Hematopoietic multipotent progenitor cell treated with erythropoietin and hydrocortisone succinate and interleukin-3 and kit ligand, for 15 days (in vitro differentiated cells): ENCODE measurements at places on chromosomes 7 and 10.

DNA sequence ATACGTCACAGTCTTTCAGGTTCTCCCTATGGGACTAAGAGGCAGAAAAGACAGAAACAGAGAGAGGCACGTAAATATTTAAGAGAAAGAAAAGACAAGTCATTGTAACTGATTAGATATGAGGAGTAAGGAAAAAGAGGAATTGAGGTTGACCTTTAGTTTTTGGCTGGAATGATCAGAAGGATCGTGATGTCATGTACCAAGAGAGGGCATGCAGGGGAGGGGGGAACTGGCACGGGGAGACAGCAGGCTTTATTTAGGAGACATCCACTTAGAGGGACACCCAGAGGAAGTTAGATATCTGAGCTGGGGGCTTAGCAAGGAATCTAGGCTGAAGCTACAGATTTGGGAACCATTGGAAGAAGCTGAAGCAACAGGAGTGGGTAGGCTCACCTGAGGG, 9.2 kb upstream of the LRRC20 start:
- DNase-seq: no peak

DNA sequence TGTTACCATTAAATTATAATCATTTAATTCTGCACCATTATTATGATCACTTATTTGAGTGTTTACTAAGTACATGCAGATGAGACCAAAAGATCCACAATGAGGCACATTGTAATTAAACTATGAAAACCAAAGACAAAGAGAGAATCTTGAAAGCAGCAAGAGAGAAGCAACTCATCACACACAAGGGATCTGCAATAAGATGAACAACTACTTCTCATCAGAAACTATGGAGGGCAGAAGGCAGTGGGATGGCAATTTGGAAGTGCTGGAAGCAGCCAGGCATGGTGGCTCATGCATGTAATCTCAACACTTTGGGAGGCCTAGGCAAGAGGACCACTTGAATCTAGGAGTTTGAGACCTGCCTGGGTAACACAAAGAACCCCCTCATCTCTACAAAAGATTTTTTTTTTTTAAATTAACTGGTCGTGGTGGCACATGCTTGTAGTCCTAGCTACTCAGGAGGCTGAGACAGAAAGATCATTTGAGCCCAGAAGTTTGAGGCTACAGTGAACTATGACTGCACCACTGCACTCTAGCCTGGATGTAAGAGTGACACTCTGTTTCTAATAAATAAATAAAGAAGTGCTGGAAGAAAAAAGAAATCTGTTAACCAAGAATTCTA, 47.7 kb downstream of the CDK6 start:
- DNase-seq: no peak

- no peak for DNase-seq
Observed at GRCh38 chr10:32035038-32035437, 21.2 kb downstream of the KIF5B start.

- DNase-seq: no peak
Observed at GRCh38 chr7:9981742-9982349, 991.8 kb upstream of the PHF14 start.

- DNase-seq: no peak
Observed at GRCh38 chr7:108413337-108413736, 42.9 kb downstream of the NRCAM start.

DNA sequence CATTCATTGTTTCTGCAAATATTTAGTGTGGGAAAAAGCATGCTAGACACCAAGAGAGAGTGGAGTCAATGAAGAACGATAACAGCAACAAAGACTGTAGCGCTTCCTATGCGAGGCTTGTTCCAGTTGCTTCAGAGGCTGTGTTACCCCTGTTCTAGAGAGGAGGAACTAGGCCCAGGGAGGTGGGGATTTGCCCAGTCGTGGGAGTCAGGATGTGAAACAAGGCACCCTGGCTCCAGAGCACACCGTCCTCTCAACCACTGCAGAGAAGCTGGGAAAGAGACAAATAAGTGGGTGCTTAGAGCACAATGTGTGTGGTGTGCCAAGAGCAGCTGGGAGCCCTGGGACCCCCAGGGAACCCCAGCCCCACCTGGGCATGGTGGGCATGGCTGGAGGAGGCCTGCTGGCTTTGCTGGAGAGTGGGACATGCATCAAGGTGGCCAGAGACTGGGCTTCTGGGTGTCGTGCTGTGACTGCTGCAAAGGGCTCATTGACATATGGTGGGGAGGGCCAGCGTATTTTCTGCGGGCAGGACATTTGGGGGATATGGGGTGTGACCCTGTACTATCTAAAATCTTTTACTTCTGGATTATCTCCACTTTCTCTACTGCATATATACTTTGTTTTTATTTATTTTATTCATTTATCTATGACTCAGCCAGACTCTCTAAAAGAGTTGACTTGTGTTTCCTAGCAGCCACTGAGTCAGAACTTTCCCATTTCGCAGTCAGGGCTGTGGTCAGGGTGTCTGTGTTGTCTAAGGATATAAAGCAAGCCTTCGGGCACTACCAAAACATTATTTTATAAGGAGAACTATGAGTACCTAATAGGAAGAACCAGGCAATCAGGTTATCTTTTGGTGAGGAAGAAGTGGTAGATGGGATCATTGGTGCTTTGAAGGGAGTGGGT, 95.4 kb downstream of the TCF7L2 start:
- no peak for DNase-seq

- DNase-seq: no peak
Observed at GRCh38 chr10:126135941-126136595, 239.7 kb downstream of the FANK1 start.

DNA sequence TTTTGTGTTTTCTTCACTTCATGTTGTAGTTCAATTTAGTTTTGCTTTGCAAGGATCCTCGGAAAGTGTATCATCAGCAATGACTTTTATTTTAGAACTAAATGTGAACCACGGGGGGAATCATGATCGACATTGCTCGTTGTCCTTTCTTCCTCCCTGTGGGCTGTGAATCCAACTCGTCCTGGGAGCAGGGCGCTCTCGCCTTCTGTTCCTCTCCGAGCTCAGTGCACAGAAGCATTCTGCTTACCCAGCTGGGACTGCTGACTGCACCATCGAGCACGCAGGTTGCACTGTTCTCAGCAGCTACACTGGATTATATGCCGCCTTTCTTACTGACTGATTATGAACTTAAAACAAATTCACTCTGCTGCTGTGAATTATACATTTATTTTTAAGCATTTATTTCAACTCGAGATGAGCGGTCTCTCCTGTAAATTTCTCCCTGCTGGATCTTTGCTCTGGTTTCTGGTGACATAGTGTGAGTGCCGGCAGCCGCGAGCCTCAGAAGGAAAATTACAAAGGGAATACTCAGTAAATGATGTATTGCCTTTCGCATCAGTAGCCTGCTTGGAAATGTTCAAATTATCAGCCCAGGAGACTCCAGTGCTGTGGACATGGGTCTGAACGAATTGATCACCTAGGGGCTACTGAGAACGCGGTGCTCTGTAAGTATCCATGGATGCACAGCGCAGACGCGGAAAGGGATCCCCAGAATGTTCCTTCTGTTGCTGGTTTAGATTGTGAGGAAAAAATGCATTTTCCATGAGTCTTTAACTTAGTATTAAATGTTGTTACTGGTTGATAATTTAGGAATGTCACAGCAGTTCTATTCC, 92.6 kb downstream of the PTPRE start:
- DNase-seq: no peak

GRCh38 chr10:60399328-60399727, 9.7 kb upstream of the ANK3 start:
- no peak for DNase-seq

GRCh38 chr7:117172283-117172682, 150.6 kb downstream of the WNT2 start:
- DNase-seq: no peak

- no peak for DNase-seq
Observed at GRCh38 chr7:23864973-23865372, 155.0 kb downstream of the STK31 start.

- DNase-seq: no peak
Observed at GRCh38 chr10:118501171-118501570, 94.3 kb downstream of the PRLHR start.

DNA sequence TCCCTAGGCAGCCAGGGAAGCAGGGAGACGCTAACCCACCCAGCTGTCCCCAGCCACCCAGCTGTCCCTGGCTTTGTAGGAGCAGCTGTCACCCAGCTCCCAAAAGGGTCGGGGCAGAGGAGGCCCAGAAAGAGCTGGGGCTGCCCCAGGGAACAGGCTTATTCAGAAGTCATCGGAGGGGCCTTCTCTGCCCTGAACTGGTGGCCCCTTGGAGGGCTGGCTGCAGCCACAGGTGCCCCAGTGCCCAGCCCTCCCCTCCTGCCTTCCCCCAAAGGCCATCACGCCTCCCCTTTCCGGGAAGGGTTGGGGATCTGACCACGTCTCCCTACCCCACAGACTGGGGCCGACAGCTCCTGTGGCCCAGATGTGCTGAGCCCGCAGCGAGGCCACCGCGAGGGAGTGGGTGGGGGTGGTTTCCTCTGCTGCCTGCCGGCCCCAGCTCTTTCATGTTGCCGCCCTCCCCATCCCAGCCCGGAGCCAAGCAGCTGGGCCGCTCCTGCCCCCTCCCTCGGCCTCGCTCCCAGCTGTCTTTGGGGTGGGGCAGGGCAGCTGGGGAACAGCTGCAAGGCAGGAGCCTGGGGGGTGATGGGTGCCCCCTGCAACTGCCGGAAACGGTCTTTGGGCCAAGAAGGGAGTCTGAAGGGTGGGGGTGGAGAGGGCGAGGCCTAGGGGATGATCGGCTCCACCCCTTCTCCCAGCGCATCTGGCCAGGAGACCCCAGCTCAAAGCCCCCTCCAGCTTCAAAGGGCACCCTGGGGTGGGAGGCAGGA, 16.8 kb downstream of the TRIM8 start:
- DNase-seq: no peak

DNA sequence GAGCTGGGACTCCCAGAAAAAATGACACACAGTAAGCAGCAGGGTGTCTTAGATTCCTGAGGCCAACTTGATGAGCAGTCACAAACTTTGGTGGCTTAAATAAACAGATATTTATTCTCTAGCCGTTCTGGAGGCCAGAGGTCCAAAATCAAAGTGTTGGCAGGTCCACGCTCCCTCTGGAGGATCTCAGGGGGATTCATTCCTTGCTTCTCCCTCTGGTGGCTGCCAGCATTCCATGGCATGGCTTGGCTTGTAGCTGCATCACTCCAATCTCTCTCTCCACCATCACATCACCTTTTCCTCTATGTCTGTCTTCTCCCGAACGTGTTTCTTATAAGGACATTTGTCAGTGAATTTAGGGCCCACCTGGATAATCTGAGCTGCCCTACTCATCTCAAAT, 98.4 kb downstream of the OSBPL3 start:
- DNase-seq: no peak

- DNase-seq: no peak
Observed at GRCh38 chr7:108189733-108190388, 59.7 kb upstream of the LAMB4 start.

- DNase-seq: no peak
Observed at GRCh38 chr7:66236713-66237303, 31.7 kb downstream of the TPST1 start.

- no peak for DNase-seq
Observed at GRCh38 chr7:123747620-123748141, 1.1 kb downstream of the WASL start.

GRCh38 chr10:11330383-11331045, 280.9 kb downstream of the USP6NL start:
- DNase-seq: no peak

DNA sequence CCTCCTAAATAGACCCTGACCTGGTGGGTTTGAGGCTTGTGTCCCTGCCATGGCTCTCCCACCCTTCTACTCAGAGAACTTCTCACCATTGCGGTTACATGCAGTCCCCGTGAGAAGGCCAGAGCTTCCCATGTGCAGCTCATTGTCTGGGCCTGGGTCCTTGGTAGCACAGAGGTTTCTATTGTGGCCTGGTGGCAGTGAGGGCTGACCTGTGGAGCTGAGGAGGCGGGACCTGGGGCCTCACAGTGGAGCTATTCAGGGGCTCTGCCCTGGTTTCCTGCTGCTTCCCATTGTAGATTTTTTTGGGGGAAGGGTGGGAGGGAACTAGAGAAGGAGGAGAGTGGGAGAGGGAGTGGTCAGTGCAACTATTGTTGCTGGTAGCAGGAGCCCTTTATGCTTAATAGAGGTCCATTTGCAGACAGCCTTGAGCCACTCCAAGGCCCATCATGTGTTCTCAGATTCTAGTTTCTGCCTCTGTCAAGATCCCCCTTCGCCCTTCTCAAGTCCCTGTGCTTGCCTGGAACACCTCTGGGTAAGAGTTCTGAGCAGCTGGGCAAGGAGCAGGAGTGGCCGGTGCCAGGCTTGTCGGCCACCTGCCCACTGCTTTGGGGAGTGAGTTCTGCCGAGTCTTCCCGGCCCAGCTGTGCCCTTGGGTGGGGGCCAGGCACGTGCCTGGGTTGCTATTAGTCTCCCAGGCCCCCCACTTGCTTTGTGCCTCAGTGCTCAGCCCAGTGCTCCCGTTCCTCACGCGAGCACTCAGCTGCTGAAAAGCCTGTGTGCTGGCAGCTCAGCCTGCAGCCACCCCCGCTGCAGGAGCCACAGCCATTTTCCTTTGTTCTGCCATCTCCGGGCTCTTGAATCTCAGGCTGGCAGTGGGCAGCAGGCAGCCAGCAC, 10.7 kb downstream of the TSPAN14 start:
- no peak for DNase-seq

DNA sequence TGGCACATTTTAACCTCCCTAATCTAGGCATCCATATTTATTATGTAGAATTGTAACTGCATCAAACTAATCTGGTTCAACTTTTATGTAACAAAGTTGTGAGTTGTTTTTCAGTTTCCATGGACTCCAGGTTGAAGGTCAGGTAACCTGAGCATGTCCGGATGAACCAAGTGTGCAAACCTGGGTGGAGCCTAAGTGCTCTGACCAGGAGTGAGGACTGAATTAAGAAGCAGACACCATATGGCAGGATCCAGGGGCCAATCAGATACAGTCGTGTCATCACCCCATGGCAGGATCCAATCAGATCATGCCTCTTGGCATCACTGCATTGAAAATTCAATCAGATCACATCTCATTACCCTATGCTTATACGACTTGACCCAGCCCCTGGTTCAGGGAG, 41.2 kb upstream of the PHYHIPL start:
- no peak for DNase-seq

DNA sequence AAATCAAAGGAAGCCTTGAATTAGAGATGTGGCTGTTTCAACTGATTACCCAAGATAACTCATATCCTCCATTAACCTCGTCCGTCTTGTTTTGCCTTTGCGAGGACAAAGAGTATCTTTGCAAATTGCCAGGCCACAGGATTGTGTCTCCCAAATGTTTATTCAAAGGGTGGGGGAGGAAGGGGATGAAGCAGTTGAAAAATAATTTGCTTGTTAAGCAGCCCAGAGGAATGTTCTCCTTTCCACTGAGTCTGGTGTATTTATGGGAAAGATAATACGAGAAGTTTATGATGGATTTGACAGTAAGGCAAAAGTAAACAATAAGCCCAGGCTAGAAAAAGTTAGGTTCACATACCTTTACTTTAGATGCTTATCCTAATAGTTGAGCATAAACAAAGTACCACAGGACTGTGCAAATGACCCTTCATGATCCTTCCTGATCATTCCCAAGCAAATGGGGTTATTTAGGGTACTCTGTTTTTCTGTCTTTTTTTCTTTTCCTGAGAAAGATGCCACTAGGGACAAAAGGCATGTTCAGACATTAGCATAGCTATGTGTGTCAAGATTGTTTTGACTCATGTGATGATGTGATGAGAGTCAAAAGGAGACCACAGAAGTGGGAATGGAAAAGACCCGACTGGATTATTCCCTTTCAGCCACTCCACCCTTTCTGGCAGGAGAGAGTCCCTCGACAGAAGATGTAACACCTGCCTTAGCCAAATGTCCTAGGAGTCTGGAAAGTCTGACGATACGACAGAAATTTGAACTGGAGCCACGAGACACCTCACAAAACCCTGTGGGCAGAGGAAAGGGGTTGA, 243.0 kb upstream of the GLI3 start:
- no peak for DNase-seq

GRCh38 chr10:77320971-77321471, 316.6 kb downstream of the KCNMA1 start:
- DNase-seq: no peak
